ENCODE measurements at places on chromosomes 1 and 21.

- no peak for DNase-seq
Observed at GRCh38 chr1:179046808-179047635, 21.3 kb downstream of the FAM20B start.

DNA sequence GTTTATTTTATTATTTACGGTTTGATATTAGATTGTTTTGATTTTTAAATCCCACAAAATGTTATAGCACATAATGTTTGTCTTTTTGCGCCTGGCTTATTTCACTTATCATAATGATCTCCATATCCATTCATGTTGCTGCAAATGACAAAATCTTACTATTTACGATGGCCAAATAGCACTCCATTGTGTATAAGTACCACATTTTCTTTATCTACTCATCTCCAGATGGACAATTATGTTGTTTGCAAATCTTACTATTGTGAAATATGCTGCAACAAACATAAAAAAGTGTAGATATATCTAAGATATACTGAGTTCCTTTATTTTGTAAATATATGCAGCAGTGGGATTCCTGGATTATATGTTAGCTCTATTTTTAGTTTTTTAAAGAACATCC is 1568.3 kb downstream of the AMY1C start:
- DNase-seq, result no peak

DNA sequence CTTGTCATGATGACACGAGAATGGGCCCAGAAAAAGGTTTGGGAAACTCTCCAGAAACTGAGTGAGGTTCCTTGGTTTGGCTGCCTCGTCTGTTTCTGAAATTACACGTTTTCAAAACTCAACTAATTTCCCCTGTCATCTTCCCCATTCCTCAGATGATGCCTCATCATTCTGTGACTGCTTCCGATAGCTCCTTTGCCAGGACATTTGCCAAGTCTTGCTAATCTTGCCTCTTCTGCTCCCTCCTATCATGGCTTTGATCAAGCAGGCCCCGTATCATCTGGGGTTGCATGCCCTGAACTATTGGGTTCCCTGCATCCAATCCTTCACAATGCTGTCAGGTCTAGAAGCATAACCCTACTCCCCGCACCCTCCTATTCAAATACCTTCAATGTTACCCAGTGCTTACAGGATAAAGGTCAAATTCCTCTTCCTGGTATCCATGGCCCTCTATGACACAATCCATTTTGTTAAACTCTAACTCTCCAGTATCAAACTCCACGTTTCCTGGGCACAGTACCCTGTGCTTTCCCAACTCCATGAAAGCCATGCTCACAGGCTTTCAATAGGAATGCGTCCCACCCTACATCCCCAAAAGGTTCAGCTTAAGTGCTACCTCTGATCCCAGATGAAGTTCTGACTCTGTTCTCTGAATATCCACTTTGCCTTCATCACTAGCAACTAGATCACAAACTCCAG is 22.2 kb upstream of the TMEM200B start:
- no peak for DNase-seq

DNA sequence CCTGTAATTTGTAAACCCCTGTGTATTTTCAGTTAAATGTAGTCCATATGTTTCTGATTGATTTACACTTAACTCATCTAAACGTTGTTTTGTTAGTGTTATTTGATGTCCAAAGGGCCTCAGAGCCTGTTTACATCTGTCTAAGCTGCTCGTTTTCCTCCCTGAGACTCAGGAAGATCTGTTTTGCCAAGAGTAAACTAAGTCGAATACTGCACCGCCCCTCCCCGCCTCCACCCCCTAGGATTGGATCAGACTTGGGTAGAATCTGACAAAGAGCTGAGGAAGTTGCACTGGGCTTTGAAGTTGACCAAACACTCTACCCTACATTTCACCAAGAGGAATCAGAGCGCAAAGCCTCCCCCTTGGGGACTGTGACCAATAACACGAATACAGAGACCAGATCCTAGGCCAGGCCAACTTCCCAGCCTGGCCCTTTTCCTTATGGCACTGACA is 206.9 kb upstream of the LMO4 start:
- DNase-seq, result no peak

GRCh38 chr1:6373961-6374720 is 19.4 kb downstream of the ACOT7 start:
- no peak for DNase-seq

DNA sequence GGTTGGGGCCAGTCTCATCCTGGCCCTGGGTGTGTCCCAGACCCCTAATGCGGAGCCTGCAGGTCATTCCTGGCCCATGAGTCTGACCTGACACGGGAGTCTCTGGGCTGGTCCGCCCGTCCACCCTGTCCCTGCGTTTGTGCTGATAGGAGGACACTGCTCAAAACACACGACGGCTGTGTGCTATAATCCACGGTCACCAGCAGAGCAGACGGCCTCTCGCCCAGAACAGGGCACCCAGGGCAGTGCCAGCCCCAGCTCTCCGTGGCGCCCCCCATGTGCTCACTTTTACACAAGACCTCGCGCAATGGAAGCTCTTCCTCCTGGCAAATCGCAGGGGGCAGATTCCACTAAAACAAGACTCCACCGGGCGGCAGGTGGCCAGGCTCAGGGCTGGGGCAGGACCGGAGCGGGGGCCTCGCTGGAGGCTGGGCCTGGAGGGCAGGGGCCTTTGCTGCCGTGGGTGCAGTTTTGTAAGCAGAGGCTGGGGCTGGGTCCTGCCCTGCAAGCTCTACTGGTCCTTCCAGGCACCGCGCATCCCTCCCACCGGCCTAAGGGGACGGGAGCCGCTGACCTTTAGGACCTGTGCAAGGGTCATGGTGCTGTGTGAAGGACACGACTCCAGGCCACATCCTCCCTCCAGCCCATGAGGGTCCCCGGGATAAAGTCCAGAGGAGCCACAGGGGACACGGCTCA is 10.6 kb upstream of the SLC19A1 start:
- no peak for DNase-seq

DNA sequence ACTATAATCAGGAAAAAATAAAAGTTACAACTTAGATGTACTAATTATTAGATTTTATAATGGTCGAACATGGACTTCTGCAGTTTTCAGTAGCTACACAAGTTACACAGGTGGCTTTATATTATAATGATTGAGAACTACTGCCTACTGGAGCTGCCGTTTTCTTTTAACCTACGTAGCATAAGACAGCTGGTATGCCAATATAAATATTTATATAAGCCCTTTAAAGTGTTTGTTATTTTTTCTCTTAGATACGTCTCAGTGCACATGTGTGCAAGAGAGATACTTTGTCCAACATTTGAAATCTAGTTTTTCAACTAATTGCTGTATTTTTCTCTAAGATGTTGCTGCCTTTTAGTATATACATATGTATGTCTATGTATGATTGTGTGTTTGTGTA is 42.4 kb downstream of the PDC start:
- no peak for DNase-seq

DNA sequence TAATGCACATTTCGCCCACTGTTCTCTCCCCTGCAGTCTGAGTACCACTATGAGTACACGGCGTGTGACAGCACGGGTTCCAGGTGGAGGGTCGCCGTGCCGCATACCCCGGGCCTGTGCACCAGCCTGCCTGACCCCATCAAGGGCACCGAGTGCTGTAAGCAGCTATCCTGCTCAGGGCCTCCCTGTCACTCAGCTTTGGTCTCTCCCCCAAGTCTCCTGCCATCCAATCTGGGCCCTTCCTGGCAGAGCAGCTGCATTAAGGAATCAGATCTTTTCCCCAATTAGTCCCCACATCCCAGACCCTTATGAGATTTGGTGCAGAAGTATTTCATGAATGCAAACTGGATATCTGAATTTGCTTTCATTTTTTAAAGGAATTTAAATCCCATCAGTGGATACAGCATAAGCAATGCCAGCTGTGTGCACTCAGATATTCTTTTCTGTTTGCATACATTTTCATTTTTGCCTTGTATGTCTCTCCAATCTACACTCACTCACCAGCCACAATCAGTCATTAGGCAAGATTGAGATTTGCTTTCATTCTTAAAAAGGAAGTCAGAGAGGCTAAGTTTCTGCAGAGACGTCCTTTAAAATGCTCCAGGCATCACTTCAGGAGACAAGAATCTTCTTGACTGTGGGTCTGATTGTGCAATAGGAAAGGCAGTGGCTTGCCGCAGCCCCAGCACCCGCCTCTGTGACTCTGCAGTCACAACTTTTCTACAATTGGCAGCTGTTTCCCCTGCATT is 48.1 kb downstream of the ELAPOR1 start:
- DNase-seq, result no peak

DNA sequence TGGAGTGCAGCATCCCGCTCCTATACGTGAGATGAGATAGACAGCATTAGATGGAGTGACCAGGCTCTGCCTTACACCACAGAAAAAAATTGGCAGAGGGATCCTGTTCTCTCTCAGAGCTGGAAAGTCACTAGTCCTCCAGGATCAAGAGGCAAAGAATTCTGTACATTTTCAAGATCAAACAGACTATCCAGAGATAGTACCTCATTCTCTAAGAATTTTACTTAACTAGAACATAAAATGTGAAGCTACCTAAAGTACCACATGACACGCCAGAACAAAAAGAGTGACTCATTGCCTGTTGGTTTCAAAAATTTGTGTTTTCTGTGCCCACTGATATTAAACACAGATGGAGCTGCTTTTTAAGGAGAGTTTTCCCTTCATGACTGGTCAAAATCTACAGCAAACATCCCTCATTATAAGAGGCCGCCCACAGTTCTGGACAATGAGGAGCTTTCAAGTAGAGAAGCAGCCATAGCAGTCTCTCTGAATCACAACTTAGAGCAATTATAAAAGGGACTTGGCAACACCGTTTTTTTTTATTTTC is 32.3 kb downstream of the CD160 start:
- no peak for DNase-seq

GRCh38 chr1:151947140-151947539 is 37.8 kb upstream of the THEM4 start:
- DNase-seq, result no peak

GRCh38 chr21:44564886-44565598 is 6.4 kb upstream of the KRTAP10-3 start:
- no peak for DNase-seq

- DNase-seq, result no peak
Observed at GRCh38 chr1:212595229-212595628, 13.3 kb upstream of the ATF3 start.

DNA sequence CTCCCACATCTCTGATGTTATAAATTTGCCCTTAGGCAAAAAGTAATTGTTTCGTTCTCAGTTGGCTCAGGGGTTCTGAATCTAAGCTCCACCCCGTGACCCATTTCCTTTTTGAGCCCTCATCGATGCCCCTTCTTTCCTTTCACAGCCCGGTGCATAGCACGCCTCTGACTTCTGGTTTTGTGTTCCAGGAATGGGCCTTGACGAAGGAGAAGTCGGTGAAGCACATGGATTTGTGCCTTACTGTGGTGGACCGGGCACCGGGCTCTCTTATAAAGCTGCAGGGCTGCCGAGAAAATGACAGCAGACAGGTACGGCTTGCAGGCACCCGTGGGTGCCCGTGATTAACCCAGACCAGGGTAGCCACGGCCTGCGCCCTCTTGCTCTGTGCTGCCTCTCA is 151.9 kb downstream of the PGBD5 start:
- DNase-seq, result no peak

DNA sequence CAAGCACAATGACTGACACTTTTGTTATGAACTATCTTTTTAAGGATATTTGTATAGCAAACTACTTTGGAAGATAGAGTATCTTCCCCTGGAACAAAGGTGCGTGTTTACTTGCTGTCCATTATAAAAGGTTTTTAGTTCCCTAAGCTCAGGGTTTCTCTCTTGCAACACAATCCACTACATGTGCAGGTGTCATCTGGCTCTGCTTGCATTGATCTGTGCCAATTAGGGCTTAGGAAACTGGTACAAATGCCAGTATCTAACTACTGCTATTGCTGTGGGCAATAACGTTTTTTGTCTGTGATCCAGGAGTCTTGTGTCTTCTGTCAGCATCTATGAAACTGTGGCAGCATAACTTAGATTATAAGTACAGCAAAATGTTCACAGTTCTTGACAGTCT is 68.3 kb upstream of the ABCD3 start:
- no peak for DNase-seq

DNA sequence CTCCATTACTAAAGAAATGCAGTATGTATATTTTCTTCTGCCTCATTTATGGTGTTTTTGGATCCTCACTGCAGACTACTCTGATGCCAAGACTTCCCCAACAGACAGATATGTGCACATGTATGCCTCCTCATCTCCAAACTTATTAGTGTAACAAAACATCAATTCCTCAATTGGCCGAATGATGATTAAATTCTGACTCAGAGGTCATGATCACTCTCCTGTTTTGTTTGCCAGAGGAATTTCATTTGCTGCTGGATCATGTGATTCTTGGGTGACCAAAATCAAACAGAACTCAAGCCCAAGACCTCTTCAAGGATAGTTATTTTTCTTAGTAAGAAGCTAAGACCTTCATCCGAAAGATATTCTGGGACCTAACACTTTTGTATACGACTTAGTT is 227.6 kb downstream of the LMO4 start:
- no peak for DNase-seq

GRCh38 chr1:201023920-201024624 is 558 bp upstream of the KIF21B start:
- no peak for DNase-seq

GRCh38 chr1:100708476-100709062 is 11.0 kb upstream of the VCAM1 start:
- no peak for DNase-seq

GRCh38 chr1:209659909-209660308 is 7.7 kb upstream of the LAMB3 start:
- no peak for DNase-seq

DNA sequence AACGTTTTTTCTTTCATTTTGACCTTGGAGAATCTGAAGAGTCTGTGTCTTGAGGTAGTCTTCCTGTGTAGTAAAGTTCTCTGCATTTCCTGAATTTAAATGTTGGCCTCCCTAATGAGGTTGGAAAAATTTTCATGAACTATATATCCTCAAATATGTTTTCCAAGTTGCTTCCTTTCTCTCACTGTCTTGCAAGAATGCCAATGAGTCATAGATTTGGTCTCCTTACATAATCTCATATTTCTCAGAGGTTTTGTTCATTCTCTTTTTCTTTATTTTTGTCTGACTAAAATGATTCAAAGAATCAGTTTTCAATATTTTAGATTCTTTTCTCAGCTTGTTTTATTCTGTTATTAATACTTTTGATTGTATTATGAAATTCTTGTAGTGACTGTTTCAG is 87.6 kb downstream of the DRAM2 start:
- no peak for DNase-seq

- no peak for DNase-seq
Observed at GRCh38 chr1:181386951-181387350, 96.4 kb upstream of the CACNA1E start.

- no peak for DNase-seq
Observed at GRCh38 chr1:66154394-66154793, 361.7 kb downstream of the PDE4B start.

GRCh38 chr1:39391691-39392679 is 99.5 kb upstream of the BMP8A start:
- no peak for DNase-seq

DNA sequence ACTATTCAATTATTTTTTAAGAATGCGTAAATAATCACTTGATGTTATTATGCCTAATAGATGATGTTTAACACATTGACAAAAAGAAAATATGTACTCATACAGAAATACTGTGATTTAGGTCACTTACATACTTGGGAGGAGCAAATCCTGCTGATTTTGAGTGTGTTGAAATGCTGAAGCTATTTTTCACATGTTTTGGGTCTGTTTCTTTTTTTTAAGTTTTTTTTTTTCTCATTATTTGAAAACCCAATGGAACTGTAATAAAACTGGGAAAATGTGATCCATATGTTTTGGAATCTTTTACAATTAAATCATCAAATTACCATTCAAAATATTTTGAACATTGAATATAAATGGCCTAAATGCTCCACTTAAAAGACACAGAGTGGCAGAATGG is 366.2 kb upstream of the ADAMTS5 start:
- DNase-seq, result no peak

- DNase-seq, result no peak
Observed at GRCh38 chr21:36859744-36860501, 106.5 kb downstream of the HLCS start.

All from activated naive CD4-positive, alpha-beta T cell (primary cell).